ENCODE measurements at places on chromosomes 1 and 21.

GRCh38 chr1:47238935-47239592 is 7.0 kb upstream of the TAL1 start:
- no peak for DNase-seq

DNA sequence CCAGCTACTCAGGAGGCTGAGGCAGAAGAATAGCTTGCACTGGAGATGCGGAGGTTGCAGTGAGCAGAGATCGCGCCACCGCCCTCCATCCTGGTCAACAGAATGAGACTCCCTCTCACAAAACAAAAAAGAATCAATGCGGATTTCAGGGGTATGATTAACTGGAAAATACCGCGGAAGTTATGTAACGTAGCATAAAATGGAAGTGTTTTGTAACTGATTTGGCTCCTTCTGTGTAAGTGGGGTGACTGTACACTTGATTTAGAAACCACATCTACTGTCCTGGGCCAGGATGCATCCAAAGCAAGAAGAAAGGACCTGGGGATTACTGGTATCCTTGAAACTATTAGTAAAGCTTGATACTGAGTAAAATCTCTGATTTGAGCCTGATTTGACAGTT is 3.1 kb upstream of the VAMP4 start:
- DNase-seq: no peak

DNA sequence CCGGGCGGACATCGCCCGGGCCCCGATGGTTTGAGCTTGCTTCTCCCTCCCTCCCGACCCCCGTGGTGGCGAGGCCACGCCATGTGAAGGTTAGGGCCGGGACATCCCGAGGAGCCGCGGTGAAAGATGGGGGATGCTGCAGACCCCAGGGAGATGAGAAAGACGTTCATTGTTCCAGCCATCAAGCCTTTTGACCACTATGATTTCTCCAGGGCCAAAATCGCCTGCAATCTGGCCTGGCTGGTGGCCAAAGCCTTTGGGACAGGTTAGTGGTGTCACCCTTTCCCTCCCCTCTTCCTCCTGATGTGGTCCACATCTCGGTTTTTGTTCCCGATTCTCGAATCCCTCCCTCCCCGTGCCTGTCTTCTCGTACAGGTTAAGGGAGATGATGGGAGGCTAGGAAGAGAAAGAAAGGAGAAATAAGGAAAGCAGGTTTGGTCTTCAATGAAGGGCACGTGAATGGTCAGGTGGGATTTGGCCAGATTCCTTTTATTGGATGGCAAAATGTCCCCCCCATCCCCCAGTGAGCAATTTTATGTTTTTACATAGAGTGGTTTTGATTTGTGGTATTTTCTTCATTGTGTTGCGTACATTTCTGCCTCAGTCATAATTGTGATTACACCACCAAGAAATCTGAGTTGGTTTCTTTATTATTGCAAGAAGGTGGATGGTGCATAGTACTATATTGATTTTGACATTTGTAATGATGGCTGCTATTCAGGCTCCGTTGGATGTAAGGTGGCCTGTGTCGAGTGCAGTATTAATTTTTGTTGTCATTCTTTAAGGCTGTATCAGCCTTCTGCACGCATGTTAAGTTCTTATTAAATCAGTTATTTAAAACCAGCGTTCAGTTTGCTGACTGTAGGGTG is 1.2 kb downstream of the CAMSAP2 start:
- peak; percentile 53 for DNase-seq

GRCh38 chr1:156645666-156646065 is 3.7 kb downstream of the BCAN start:
- no peak for DNase-seq

GRCh38 chr1:164638492-164639202 is 79.7 kb downstream of the PBX1 start:
- DNase-seq: no peak

Data from AG10803 (cell line).